ENCODE measurements at places on chromosomes 1 and 21.

DNA sequence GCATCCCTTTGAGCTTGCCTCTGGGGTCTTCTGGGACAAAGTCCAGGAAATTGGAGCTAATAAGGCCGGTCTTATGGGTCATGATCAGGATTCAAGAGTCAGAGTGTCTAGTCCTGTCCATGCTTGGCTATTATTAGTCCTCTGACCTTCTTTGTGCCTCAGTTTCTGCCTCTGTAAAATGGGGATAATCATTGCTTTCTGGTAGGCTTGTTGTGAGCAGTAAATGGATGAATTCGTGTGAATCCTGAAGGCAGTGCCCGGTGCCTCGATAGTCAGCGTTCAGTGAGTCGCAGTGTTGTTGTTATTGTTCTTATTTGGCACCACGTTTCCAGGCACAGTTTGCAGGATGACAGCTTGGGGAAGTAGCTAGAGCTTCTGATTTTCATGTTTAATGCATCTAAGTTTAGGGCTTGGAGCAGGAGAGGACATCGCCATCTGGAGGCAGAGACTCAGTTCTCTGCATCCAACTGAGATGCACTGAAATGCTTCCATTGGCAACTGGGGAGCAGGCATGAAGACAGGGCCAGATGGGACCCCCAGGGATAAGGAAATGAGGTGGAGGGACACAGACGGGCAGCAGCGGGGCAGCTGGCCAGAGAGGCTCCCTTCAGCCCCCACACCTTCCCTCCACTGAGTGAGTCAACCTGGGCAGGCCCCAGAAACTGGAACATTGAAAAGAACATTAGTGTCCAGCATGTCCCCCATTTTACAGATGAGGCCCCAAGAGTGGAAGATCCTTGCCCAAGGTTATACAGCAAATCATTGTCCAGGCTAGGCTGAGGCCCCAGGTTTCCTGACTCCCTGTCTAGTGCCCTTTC is 160.3 kb downstream of the PTPRU start:
- DNase-seq, result no peak

GRCh38 chr1:173295995-173296394 is 88.9 kb upstream of the TNFSF4 start:
- DNase-seq, result no peak

DNA sequence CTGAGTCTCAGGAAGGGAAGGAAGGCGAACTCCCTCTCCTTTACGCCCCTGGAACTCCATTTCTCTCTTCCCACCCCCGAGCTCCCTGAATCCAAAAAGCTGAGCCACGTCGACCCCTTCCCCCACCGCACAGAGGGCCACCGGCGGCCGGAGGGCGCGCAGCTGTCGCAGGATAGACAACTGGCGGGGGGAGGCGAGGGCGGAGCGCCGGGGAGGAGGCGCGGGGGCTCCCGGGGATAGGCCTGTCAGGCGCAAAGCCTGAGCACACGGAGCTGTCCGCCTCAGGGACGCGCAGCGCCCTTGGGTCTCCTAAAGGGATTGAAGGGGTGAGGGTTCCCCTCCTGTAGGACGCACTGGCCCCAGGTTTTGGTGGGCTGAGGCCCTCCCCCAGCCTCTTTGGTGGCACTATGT is 752 bp upstream of the ACTA1 start:
- DNase-seq, result no peak

- no peak for DNase-seq
These were observed 8.9 kb downstream of the LSS start for GRCh38 chr21:46219591-46220239.

- no peak for DNase-seq
These were observed 40.5 kb downstream of the EPHB2 start for GRCh38 chr1:22751124-22751531.

All from kidney epithelial cell (primary cell).